ENCODE measurements at places on chromosomes 5 and 9.

GRCh38 chr5:88785746-88786565, 97.0 kb downstream of the MEF2C start:
- no peak for DNase-seq

DNA sequence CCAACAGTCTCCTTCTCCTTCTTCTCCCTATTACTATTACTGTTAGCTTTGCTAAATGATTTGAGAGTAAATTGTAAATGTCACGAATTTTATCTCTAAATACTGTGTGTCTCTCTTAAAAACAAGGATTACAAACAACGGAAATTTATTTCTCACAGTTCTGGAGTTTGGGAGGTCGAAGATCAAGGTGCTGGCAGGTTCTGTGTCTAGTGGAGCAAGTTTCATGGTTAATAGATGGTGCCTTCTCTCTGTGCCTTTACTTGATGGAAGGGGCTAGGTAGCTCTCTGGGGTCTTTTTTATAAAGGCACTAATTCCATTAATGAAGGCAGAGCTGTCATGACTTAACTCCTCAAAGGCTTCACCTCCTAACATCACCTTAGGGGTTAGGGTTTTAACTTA, 237.9 kb downstream of the MAN2A1 start:
- DNase-seq: no peak

GRCh38 chr9:94875300-94876020, 149.0 kb downstream of the AOPEP start:
- no peak for DNase-seq

DNA sequence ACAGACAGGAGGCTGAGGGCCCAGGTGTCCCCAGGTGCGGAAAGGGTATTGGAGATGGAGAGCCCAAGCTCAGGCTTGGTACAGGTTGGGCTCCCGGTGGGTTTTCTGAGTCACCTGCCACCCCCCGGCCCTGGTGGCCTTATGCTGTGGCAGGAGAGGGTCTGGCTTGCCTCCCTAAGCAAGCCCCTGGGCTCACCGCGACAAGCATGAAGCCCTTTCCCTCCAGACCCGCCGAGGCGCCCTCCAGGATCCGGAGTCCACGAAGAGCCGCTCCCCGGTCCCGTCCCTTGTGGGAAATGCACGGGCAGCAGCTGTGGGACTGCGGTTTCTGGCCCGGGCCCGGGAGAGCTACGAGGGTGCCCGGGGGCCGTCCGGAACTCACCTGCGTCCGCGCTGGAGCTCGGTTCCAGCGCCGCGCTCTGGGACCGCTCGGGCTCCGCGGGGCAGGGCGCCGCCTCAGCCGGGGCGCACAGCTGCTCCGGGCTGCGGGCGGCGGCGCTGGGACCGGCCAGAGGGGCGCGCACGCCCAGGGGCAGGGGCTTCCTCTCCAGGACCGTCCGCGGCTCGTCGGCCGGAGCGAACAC, 757 bp downstream of the SAPCD2 start:
- DNase-seq: no peak

- no peak for DNase-seq
Measured at GRCh38 chr9:33856247-33856646, 39.3 kb downstream of the UBE2R2 start.

DNA sequence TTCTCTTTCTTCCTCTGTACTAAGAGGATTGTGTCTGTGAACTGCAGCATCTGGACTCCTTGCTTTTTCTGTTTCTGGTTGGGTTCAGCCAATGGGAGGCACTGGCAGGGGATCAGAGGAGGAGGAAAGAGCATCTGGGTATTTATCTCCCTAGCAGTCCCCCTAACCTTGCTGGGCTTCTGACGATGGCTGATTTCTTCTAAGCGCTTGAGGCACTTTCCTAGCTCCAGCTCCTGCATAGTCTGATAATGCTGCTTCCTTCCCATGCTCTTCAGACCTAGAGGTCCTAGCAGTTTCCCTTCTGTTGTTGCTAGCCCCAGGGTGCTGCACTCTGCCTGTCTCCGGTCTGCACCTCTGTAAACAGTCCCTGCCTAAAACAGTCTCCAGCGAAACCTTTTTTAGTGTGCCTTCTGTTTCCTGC, 225.1 kb downstream of the PDZD2 start:
- no peak for DNase-seq

DNA sequence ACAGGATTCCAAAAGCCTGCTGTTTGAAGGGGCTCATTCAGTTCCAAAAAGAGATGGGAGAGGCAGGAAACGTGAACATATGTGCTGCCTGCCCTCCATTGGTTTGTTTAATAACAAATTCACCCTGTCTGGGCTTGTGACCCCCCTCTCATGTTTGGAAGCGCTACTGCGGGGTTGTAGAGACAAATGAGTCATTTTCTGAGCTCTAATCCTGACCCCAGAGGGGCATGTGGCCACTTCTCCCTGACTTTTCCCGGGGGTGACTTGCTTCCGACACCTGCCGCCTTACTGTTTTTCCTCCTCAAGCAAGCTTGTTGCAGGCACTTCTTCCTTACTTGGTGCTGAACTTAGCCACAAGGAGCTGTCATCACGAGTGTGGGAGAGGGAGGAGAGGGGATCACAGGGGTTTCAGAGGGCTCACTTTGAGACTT, 75.9 kb downstream of the LMNB1 start:
- DNase-seq: no peak
